ENCODE measurements at places on chromosomes 3 and 15. TPM values are rescaled to one million over a fixed set of nuclear protein-coding genes. Genes with fewer than 3 reads are reported as not detected.

- DNase-seq, result no peak
Measured at GRCh38 chr3:147483578-147483977, 74.4 kb downstream of the ZIC1 start.

GRCh38 chr3:80238606-80239005 is 470.8 kb upstream of the ROBO1 start:
- DNase-seq, result no peak

GRCh38 chr3:62242831-62243509 is 130.4 kb downstream of the FEZF2 start:
- no peak for DNase-seq

- DNase-seq, result no peak
Measured at GRCh38 chr3:162665684-162666391, 1169.2 kb downstream of the OTOL1 start.

DNA sequence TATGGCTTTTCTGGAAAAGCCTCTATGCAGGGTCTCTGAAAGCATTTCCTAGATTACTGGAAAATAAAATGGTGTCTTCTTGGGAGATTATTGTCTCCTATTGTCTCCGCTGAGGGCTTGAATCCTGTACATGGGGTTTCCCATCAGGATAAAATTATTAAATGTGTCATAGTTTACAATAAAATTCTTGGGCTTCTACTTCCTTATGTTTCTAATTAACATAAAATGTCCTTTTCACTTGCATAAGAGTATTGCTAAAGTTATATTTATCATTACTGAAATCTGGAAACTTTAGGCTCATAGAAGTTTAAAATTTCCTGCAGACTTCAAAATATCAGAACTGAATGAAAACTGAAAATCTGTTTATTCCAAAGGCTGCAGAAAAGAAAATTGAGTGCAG is 595.5 kb upstream of the AGTR1 start:
- no peak for DNase-seq

- DNase-seq, result no peak
Measured at GRCh38 chr15:78697449-78697848, 56.4 kb upstream of the CHRNB4 start.

- no peak for DNase-seq
Measured at GRCh38 chr3:183991403-183991802, 26.3 kb downstream of the ABCC5 start.

DNA sequence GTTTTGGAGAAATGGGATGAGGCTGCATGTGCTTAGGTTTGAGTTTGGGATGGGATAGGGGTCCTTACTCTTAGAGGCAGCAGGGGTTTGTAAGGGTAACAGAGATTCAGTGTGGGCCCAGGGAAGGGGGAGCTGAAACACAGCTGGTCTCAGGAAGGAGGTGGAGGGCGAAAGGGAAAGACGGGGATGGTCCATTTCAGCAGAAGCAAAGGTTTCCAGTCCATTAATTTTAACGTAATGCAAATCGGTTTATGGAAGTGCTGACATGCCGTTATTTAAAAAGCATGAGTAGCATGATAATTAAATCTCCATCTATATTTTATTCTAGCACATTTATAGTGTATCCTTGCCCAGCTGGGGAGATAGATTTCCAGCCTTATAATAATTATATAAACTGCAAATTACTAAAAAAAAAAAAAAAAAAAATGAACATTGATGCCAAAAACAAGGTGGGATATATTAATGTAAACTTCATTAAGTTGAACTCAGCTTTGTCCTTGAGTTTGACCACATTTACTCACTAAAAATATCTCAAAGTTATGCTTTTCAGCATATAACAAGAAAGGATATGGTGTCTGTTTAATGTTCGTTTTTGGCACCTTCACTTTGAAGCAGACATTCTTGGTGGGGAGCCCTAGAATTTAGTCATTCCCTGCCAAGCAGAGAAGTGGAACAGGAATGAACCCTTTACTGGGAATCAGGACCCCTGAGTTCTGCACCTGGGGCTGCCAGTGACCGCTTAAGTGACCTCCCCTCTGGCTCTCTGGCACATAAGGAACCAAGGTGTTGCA is 234.7 kb downstream of the THSD4 start:
- DNase-seq, result no peak

DNA sequence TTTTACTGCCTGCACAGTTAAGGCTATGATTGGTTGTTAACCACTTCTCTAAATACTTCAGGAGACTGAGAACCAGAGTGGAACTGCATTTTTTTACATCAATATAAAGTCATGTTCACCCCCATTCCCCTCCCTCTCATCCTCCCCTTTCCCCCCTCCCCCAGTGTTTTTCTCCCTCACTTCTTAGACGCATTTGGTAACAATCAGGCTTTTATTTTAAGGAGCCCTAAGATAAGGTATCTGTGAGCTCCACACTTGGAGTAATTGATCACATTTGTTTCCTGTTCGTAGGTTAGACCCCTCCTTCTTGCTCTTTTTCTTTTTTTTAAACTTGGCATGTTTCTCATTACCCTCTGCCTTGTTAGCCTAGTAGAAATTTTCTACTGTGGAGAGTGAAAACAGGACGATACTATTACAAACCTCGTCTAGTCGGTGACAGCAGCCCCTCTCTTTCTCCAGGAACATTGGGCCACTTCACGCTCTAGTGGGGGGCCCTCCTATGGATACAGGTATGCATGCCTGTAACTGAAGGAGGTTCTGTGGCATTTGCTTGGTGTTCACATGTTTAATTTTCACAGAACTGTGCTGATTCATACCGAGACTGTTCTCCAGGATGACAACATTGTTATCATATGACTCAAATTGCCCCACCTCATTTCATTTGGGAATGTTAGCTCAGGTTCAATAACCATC is 314.4 kb downstream of the MECOM start:
- no peak for DNase-seq

Gene ACKR2
- 1.5 TPM for total RNA-seq
